Dorsolateral prefrontal cortex (tissue), 122 donors: ENCODE measurements at places on chromosomes 6 and 20. TPM values are rescaled to one million over a fixed set of nuclear protein-coding genes. Genes with fewer than 3 reads are reported as not detected.

DNA sequence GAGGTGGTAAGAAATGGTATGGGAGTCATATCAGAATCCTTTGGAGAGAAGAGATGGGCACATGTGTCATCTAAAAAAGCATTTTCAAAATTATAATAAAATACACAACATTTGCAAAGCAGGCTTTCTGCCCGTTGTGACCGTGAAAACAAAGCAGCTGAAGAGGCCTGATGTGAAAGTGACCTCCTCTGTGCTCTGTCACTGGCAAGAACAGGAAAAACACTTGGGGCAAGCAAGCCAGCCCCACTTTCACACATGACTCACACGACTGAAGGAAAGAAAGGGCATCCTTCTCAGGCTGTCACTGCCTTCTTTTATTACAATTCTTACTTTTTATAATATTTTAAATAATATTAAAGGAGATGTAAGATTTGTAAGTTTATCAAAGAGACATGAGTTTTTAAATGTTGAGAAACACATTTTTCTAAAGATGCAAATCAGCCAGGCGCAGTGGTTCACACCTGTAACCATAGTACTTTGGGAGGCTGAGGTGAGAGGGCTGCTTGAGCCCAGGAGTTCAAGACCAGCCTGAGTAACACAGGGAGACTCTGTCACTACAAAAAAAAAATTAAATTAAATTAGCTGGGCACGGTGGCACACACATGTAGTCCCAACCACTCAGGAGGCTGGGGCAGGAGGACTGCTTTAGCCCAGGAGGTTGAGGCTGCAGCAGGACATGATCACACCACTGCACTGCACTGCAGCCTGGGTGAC lies 143.7 kb downstream of the BTBD9 start:
- DNase-seq: peak; percentile 38

GRCh38 chr6:118403036-118403435 lies 145.1 kb upstream of the PLN start:
- DNase-seq: no peak

- DNase-seq: no peak
Measured at GRCh38 chr6:139625081-139625939, 250.9 kb upstream of the CITED2 start.

- no peak for DNase-seq
Measured at GRCh38 chr6:25013246-25013645, 77.5 kb upstream of the RIPOR2 start.

GRCh38 chr20:17488916-17489600 lies 42.1 kb downstream of the BFSP1 start:
- DNase-seq: no peak

- no peak for DNase-seq
Measured at GRCh38 chr20:5216663-5217062, 89.9 kb downstream of the CDS2 start.

The RNF182 gene
- total RNA-seq: 21.9 TPM

The DEFB126 gene
- total RNA-seq: not detected
